Activated naive CD8-positive, alpha-beta T cell treated with anti-CD3 and anti-CD28 coated beads, Interleukin-2, amount 10 ng/mL, durations not matched to agents 7 days and 5 days (primary cell): ENCODE measurements at places on chromosomes 12 and 14. TPM values are rescaled to one million over a fixed set of nuclear protein-coding genes. Genes with fewer than 3 reads are reported as not detected.

Gene SLC7A8
- total RNA-seq = 1.8 TPM

GRCh38 chr12:121804417-121805111 lies 755 bp downstream of the SETD1B start:
- no peaks in the 10 kb centered on the region for H3K27me3 ChIP-seq
- H3K36me3 ChIP-seq = peaks cover 26% of the 10 kb centered on the region
- peaks cover 19% of the 10 kb centered on the region for H3K4me1 ChIP-seq
- peak overlapping the region; percentile 98 for H3K27ac ChIP-seq
- peak overlapping the region; percentile 96 for H3K4me3 ChIP-seq

GRCh38 chr14:22748206-22748605 lies 18.3 kb upstream of the OXA1L start:
- peaks cover 1% of the 10 kb centered on the region for H3K36me3 ChIP-seq
- no peak for DNase-seq
- no peak overlapping the region for H3K4me3 ChIP-seq
- H3K27me3 ChIP-seq = peaks cover 34% of the 10 kb centered on the region
- H3K4me1 ChIP-seq = peaks cover 5% of the 10 kb centered on the region
- H3K27ac ChIP-seq = no peak overlapping the region

- H3K4me3 ChIP-seq = peak overlapping the region; percentile 86
- peaks cover 14% of the 10 kb centered on the region for H3K27me3 ChIP-seq
- H3K4me1 ChIP-seq = peaks cover 4% of the 10 kb centered on the region
- peak; percentile 85 for DNase-seq
- H3K27ac ChIP-seq = peak overlapping the region; percentile 77
Measured at GRCh38 chr14:102516531-102517391, 7.2 kb upstream of the ANKRD9 start.

DNA sequence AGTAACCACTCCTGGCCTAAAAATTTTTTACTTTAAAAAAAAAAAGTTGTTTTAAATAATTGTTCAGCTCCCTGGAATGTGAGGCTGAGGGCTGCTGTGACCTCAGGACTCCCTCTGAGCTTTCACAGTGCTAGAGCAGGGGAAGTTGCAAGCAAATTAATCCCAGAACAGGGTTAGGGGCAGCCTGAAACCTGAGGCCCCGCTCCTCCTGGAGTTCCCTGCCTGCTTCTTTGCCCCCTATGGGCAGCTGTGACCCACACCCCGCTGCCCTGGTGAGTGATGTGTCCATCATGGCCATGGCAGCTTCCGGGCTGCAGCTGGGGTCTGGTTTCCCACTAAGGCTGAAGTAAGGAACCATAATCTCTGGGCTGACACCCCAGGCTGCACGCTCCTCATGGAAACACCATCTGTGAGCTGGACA lies 9.5 kb downstream of the RITA1 start:
- no peak overlapping the region for H3K4me3 ChIP-seq
- H3K27me3 ChIP-seq = no peaks in the 10 kb centered on the region
- H3K27ac ChIP-seq = no peak overlapping the region
- H3K36me3 ChIP-seq = peaks cover 6% of the 10 kb centered on the region
- peaks cover 15% of the 10 kb centered on the region for H3K4me1 ChIP-seq
